Hair follicle dermal papilla cell (primary cell): ENCODE measurements at places on chromosomes 16 and 17. TPM values are rescaled to one million over a fixed set of nuclear protein-coding genes. Genes with fewer than 3 reads are reported as not detected.

Gene RAB37
- total RNA-seq = 0.49 and 0.85 TPM in 2 replicates

Gene NRN1L
- not detected in 2 replicates for total RNA-seq

Gene NXPH3
- 0.49 and 0.85 TPM in 2 replicates for total RNA-seq

Gene CD300E
- not detected in 2 replicates for total RNA-seq

Gene C1QTNF8
- total RNA-seq = not detected in 2 replicates

Gene ZNF385C
- total RNA-seq = not detected in 2 replicates

Gene COL1A1
- 4,697 and 6,239 TPM in 2 replicates for total RNA-seq

Gene CRISPLD2
- 160 and 200 TPM in 2 replicates for total RNA-seq

Gene COQ9
- total RNA-seq = 34.4 and 35.4 TPM in 2 replicates
